Stimulated activated CD4-positive, alpha-beta T cell treated with anti-CD3 and anti-CD28 coated beads, TNF-alpha, amount 100 ng/mL, for 1 hour (primary cell): ENCODE measurements at places on chromosomes 4 and X.

DNA sequence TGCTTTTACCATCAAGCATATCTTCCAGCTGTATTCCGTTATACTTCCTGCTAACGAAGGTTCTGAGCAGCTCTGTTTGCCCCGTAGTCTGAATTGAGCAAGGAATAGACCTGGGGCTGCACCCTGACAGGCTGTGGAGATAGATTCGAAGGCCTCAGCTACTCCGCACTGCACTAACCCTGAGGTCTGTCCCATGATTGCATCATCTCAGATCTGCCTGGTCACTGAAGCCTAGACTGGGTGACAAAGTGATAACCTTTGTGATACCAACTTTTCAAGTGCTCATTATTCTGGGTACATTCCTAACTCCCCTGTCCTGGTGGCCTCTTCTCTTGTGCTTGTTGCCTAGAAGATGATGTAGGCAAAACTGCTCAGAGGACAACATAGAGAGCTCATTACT, 29.9 kb upstream of the PGRMC1 start:
- DNase-seq, result no peak

DNA sequence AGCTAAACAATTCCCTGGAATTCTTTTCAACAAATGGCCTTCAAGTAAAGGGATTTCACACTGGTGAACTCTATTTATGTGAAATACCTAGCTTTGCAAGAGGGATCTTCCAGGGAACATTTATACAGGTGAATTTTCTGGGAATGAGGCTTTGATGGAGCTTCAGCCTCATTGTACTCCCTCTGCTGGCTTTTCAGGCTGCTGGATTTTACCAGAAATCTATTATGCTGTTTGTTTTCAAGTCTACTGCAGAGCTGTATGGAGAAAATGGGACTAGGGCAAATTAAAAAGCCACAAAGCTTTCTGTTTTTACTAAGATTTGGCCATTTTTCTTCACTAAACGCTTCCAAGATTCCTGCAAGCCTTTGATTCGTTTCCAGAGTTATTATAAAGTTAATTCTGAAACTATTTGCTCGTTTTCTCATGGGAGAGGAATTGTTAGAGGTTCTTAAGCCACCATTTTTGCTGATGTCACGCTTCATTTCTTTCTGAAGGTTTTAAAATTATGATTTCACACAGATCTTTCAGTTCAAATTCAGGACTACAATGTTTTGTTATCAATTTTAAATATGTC, 31.6 kb downstream of the KDM6A start:
- no peak for DNase-seq

GRCh38 chr4:81965911-81966310, 407.9 kb downstream of the HNRNPD start:
- DNase-seq, result no peak

GRCh38 chr4:110852793-110853192, 229.9 kb upstream of the PITX2 start:
- DNase-seq, result no peak

DNA sequence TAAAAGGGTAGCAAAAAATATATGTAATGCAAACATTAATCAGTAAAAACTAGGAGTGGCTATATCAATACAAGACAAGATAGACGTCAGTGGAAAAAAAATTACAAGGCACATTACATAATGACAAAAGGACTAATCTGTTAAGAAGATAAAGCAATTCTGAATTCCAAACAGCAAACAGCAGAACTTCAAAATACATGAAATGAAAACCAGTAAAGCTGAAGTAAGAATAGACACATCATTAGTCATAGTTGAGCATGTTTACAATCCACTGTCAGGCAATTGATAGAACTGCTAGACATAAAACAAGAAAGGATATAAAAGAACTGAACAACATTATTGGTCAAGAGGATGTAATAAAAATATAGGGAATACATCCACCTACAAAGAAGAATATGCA, 12.2 kb downstream of the SULT1B1 start:
- DNase-seq, result no peak

- DNase-seq, result no peak
These were observed 167.8 kb downstream of the PCDH10 start for GRCh38 chr4:133316909-133317308.

DNA sequence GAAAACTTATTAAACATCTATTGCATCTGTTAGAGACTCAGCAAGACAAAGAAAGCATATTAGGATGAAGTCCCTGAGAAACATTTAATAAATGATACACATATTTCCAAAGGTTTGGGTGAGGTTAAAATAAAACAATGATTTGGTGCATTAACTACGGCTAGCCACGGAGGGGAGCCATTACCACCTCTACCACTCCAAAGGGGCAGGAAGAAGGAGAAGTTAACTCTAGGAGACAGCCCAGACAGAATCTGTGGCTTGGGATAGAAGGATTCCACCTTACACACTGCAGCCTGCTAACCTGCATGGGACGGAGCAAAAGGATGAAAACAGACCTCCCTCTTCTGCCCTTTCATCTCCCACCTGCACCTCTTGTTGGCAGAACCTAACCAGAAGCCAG, 189.1 kb upstream of the C1QTNF7 start:
- no peak for DNase-seq

DNA sequence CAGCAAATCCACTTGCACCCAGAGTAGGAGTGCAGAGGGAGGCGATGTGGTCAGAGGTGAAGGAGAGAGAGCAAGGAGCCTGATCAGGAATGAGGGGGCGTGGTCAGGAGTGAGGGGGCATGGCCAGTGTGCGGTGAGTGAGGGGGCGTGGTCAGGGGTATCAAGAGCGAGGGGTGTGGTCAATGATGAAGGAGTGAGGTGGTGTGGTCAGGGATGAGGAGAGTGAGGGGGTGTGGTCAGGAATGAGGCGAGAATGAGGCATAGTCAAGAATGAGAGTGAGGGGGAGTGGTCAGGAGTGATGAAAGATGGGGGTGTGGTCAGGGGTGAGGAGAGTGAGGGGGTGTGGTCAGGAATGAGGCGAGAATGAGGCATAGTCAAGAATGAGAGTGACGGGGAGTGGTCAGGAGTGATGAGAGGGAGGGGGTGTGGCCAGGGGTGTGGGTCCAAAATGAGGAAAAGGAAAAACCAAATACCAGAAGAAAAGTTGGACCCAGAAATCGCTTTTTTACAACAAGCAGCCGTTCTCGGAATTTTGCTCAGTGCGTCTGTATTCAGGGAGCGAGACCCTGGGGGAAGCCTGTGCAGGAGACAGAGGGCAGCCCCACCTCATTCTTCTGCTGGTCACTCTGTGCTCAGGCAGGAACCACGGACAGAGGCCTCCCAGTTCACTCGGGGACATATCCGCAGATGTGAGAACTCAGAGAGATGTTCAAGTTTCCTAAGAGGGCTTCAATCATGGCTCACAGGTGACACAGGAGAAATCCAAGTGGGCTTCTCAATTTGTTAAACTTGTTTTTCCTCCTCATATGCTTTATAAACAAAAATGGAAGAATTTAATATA, 47.5 kb downstream of the MAGEA1 start:
- no peak for DNase-seq

DNA sequence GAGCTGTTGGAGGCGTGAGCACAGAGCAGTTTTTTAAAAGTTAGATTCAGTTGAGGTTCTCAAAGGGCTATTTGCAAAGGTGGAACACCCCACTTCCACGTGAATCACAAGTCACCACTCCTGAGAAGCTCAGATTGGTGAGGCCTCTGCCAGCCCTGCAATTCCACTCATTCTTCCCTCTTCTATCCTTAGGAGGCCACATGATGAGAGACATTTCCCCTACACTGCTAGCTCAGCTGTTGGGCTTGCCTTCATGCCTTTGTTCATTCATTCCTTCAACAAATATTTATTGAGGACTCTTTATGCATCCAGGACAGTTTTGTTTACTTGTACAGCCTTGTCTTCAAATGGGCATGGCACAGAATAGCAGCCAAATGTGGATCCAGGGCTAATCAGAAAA, 3.7 kb downstream of the SRPX2 start:
- DNase-seq, result no peak
